Stimulated activated CD8-positive, alpha-beta memory T cell treated with anti-CD3 and anti-CD28 coated beads, Interleukin-4, amount 100 ng/mL, for 1 hour (primary cell): ENCODE measurements at places on chromosomes 3 and 15.

DNA sequence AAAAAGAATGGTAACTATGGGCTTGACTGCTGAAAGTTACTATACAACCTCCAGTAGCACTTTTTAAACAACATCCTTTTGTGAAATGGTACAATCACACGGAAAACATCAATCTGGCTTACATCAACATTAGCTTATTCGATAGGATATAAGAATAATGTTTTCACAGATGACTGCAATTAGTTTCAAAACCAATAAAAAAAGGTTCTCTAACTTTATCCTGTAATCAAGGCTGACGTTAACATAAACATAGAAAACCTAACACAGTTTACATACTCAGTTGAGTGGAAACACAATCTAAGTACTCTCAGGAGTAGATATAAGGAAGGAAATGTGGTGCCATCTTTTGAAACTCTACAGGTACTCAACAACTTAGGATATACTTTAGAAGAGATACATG lies 102.2 kb downstream of the DLG1 start:
- no peak for DNase-seq

- no peak for DNase-seq
These were observed 203.2 kb downstream of the ATP8B4 start for GRCh38 chr15:49915822-49916221.

DNA sequence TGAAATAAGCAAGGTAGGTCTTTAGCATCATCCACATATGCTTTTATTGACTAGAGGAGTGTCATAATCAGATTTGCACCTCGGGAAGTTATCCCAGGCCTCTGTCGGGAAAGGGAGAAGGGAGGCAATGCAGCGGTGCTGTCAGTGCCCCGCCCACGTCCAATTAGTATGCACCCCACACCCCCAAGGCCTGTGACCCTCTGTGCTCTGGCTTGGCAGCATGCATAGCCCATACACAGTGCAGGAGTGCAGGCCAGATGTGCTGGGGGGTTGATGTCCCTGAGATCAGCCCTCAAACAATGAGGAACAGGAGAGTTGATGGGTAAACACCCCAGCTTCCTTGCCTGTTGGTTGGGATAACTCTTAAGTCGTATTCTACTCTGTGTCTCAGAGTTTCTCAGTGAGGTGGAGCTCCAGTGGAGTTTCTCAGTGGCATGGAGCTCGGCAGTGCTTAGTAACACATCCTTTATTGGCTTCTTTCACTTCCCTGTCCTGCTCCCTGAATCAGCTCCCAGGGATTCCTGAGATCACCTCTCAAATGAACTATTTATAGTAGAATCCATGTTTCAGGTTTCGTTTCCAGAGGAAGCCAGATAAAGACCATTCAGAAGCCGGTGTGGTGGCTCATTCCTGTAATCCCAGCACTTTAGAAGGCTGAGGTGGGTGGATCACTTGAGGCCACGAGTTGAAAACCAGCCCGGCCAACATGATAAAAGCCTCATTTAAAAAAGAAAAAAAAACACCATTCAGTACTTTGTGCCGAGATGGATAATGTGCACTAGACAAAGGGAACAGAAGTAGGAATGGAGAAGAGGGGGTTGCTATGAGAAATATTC lies 26.7 kb upstream of the NDUFB4 start:
- DNase-seq: no peak

DNA sequence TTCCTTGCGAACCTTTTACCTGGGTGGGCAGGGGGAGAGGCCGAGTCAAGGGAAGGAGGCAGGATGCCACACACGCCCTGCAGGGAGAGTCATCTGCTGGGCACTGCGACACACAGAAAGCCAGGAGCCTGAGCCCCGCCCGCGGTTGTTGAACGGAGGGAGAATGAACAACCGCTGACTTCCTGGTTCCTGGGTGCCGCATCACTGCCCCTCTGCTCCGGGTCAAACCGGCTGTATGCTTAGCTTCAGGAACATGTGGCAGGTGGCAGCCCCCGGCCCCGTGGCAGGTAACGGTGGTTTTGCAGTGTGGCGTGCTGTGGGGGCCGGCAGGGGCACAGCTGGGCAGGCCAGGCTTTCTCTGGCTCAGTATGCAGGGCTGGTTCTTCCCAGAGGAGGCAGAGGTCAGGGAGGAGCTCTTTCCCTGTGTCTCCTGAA lies 33.4 kb downstream of the APBA2 start:
- DNase-seq: no peak

- no peak for DNase-seq
These were observed 1439.2 kb downstream of the ZPLD1 start for GRCh38 chr3:103873897-103874545.

DNA sequence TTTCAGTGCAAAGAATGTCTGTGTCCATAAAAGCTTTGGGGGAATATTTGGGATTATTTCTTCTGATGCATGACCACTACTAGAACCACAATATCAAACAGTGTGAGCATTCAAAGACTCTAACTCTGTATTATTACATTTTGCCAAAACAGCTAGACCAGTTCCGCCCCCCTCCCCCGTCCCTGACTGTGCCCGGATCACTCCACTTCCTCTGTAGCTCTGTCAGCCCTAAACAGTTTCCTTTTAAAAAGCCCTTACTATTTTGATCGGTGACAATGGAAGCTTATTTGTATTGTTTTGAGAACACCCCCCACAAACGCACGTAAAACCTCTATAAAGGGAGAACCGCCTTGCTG lies 36.6 kb upstream of the EPHB3 start:
- no peak for DNase-seq

- DNase-seq: no peak
These were observed 251.1 kb upstream of the ST8SIA2 start for GRCh38 chr15:92142242-92143232.

GRCh38 chr15:35305946-35306345 lies 220.9 kb upstream of the NANOGP8 start:
- DNase-seq: no peak

- DNase-seq: no peak
These were observed 158.0 kb upstream of the P2RY1 start for GRCh38 chr3:152676810-152677379.

- DNase-seq: no peak
These were observed 657.3 kb upstream of the KCNMB2 start for GRCh38 chr3:177878957-177879356.

DNA sequence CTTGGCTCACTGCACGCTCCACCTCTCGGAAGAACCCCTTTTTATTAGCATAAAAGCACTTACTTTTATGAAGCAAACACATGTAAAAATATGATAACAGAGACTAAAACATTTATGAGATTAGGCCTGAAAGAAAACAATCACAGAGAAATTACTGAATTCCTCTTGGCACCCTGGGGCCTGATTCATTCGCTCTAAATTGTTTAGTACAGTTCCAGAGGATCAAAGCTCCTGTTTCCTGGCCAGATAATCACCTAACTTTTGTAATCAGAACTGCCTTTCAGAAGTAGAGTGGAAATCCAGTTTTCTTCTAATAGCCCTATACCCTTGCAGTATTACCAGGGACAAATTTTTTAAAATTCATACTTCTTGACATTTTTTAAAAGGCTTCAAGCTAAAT lies 6.4 kb downstream of the NPAP1 start:
- DNase-seq: no peak

DNA sequence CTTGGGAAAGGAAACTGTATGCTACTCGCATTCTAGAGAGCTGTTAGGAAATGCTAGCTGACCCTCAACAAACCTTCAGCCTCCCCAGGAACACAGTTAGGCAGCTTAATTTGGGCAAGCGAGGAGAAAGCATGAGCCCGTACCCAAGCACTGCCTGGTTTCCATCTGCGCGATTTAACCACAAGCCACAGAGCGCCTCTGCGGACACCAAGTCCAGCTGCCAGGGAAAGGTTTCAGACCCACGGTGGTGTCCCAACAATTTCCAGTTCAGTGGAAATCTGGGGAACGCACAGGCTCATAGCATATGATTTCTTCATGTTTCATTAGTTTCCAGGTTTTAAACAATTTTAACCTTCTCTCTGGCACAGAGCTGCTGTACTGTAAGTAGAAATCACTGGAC lies 617.6 kb downstream of the FHIT start:
- DNase-seq: no peak

GRCh38 chr3:122366379-122366749 lies 16.7 kb downstream of the MIX23 start:
- no peak for DNase-seq

DNA sequence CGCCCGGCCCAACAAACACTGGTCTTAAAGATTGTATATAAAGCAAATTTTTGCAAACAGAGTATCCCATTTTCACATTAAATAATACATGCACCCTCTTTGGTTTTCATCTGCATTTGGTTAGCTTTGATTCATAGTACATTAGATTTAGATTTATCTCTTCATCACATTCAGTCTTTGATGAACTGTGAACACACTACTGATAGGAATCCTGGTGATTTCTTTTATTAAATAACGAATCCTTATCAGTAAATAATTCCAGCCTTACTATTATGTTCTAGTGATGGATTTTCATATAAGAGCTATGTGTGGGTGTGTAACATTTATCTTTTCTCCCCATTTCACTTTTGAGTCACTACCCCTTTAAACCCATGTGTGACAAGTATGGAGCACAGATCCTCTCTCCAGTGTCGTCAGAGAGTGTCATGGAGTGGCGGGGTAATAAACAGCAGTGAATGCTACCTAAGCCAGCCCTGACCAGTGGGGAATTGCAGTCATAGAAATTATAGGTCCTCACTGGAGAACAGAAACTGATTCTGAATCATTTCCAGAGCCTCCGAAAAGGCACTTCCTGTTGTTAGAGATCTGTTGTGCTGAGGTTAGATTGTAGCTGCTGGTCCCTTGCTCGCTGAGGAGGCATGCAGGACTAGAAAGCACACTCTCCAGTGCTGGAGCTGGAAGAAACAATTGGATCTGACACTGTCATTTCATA lies 22.0 kb downstream of the SLC7A14 start:
- no peak for DNase-seq

GRCh38 chr3:14435175-14436014 lies 33.0 kb downstream of the SLC6A6 start:
- no peak for DNase-seq

DNA sequence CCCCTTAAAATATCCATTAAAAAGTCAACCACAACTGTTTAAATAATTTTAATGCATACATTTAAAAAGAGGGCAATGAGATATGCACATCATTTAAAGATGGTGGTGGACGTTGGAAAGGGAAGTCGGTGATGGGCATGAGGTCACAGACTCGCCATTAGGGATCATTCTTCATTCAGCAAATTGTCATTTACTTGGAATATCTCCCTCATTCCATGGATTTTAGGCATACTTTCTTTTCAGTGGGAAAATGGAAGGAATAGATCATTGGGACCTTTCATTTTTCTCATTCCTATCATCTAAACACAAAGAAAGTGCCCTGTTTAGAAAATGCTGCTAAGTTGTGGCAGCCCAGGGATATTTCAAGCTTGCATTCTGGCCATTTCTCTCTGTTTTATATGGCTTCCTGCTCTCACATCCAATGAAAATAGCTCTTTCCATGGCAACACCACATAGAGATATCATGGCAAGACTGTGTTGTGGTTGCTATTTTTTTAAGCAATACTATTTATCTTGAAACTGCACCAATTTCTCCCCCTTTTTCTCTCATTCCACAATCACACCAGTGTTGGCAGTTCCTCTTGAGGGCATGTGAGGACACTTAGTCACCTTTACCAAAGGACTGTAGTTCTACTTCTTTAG lies 40.7 kb upstream of the LMCD1 start:
- DNase-seq: no peak

GRCh38 chr3:43676441-43676840 lies 14.3 kb upstream of the ABHD5 start:
- DNase-seq: no peak

DNA sequence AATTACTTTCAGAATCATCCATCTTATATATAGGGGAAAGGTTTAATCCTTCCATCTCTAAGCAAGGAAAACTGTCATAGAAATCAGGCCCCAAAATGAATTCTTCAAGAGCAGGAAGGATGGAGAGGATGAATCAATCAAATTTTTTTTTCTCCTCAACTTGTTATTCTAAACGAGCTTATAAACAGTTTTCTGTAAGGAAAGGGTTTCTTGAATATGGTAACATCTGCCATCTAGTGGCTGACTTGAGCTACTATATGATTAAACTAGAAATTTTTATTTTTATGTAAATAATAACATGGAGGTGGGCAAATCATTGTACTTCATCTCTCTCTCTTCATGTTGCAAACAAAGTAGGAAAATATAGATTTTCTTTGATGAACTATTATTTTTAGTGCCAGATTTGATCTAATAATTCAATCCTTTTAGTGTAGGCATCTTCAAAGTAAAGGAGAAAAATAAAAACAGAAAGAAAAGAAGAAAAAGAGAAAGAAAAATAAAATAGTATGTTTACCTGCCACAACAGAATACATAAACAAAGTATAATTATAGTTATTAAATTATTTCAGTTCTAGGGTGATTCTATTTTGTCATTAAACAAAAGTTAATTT lies 146.6 kb downstream of the SERPINI1 start:
- no peak for DNase-seq

DNA sequence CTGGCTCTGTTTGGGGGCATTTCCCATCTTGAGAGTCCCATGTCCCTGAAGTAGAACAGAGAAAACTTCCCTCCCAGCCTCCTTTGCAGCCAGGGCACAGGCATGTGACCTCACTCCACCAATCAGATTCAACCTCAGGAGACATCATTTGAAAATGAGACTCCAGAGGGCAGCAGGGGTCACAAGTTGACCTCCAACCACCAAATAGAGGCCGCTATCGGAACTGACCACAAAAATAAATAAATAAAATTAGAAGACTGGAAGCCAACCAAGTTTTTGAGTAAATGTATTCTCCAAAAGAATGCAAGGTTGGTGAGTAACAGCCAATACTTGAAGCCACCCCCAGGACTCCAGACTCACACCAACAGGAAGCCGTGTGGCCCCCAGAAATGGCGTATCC lies 106.5 kb downstream of the CHSY1 start:
- DNase-seq: no peak
